HL-60 (cell line): ENCODE measurements at places on chromosomes 3 and 15.

DNA sequence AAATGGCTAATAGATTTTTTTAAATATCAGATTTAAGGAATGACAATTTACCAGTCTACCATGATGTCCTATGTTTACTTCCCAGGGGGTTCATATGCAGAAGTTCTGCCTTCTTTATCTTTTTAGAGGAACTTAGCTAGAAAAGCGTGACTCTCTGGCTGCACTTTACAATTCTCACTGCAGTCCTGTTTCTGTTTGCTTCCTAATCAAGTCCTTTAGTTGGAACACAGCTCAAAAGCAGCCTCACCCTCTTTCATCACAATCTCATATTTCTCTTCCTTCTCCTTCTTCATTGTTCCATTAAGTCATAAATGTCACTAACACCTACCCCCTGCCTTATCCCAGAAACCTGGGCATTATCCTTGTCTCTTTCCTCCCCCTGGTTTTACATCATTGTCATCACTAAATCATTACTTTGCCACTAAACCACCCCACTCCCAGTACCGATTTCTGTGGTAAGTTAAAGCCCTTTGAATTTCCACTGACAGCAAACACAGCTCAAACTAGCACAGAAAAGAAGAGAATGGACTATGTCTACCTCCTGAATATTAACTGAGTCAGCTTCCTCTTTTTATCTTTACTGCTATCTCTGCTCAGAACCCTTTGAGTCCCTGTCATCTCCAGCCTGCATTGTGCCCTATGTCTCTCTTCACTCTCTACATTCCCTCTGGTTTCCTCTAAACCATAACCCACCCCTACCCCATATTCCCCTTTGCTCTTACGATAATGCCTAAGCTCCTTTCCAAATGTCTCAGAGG lies 13.8 kb upstream of the PPP4R2 start:
- peak; percentile 46 for DNase-seq

DNA sequence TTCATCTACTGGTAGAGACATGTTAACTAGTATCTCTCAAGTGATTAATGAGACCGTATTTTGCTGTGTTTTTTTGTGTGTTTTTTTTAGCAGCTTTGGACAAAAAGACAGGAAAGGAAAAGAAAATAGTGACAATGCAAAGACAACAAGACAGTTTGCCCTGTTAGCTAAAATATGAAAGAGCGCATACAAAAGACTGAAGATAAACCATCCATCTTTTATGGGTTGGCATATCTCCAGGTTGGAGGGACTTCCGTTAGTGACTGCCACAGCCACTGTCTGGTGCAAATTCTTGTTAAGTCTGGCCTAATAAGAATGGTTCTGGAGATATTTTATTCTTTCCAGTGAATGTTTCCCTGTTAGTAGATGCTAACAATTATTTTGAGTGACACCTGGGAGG lies 121.9 kb downstream of the CDIN1 start:
- no peak for DNase-seq

DNA sequence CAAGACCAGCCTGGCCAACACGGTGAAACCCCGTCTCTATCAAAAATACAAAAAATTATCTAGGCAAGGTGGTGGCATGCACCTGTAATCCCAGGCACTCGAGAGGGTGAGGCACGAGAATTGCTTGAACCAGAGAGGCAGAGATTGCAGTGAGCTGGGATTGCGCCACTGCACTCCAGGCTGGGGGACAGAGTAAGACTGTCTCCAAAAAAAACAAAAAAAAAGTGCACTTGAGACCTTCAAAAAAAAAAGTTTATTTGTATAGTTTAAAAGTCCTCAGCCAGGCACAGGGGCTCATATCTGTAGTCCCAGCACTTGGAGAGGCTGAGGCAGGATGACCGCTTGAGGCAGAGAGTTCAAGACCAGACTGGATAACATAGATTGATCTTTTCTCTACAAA lies 2.1 kb downstream of the PBRM1 start:
- no peak for DNase-seq

DNA sequence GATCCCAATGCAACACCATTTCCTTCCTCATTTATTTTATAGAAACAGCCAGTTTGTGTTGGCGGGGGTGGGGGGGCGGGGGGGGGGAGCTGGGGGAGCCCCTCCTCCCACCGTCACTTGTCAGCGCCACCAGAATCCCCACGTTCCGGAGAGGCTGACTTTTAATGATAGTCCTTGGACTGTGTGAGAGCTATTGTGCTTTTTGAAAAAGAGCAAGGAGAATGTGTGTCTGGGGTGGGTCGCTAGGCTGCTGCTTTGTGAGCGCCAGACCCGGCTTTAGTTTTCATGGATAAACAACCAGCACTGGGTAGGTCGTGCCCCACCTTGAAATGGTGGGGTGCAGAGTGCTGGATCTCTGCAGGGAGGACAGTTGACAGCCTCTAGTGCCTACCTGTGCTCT lies 135.0 kb upstream of the ONECUT1 start:
- DNase-seq: no peak

GRCh38 chr3:81989758-81990157 lies 228.3 kb upstream of the GBE1 start:
- no peak for DNase-seq

DNA sequence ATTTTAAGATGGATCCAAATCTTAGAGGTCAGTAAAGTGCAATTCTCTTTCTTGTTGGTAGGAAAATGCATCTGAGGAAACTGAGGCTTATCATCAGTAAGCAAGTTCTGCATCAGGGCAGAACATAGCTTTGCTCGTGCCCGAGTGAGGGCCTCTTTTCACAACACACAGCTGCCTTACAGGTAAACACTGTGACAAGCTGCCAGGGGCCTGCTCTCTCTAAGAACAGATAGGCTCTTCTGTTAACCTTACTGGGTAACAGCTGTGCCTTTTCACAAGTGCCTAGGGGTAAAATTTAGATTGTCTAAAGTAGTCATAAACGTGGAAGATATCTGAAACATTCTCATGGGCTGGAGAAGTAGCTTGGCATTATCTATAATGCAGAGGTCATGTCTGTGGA lies 118.1 kb downstream of the C3orf38 start:
- DNase-seq: no peak

- DNase-seq: no peak
Observed at GRCh38 chr15:73264881-73265280, 103.9 kb downstream of the HCN4 start.
